ENCODE measurements at places on chromosomes 6 and 20.

DNA sequence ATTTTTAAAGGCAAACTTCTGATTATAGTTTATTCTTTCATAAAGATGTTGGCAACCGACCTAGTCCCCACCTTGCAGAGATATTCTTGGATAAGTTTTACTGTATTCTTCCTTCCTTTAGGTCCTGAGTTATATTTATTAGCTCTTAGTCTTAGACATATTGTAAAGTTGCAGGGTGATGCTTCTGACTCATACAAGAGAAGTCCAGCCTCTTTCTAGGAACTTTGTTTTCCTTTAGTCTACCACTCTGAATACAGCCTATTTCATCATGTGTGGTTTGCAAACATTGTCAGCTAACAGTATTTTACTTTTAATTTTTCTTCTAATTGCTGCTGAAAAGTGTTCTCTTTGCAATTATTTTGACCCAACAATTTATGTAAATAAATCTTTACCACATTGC is 686.7 kb downstream of the COL12A1 start:
- peak; percentile 72 for DNase-seq

DNA sequence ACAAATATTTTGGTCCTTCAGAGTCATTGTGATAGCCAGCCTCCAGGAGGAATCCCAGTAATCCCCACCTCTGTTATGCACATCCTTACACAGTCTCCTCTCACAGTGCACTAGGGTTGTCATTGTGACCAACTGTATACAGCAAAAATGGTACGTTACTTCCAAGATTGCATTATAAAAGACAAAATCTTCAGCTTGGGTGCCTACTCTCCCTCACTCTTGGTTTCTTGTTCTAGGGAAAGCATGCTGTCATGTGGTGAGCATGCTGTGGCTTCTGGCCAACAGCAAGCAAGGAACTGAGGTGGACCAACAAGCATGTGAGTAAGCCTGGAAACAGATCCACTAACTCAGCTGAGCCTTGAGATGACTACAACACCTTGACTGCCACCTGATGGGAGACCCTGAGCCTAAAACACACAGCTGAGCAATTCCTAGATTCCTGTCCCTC is 130.1 kb upstream of the DST start:
- peak; percentile 66 for DNase-seq

GRCh38 chr6:125503181-125503580 is 201.4 kb upstream of the HDDC2 start:
- DNase-seq, result no peak

- peak; percentile 98 for DNase-seq
These were observed 59.2 kb downstream of the TRAM2 start for GRCh38 chr6:52517502-52518278.

DNA sequence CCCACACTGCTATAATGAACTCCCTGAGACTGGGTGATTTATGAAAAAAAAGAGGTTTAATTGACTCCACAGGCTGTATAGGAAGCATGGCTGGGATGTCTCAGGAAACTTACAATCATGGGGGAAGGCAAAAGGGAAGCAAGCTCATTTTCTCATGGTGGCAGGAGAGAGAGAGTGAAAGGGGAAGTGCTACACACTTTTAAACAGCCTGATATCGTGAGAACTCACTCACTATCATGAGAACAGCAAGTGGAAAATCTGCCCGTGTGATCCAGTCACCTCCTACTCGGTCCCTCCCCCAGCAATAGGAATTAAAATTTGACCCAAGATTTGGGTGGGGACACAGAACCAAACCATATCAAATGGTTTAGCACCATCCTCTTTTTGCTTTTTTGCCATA is 116.6 kb upstream of the CEP162 start:
- DNase-seq, result no peak
